ENCODE measurements at places on chromosomes 6 and 20.

GRCh38 chr20:50041246-50041873, 58.6 kb downstream of the SNAI1 start:
- ATAC-seq = no peak

GRCh38 chr6:52663120-52663935, 7.6 kb upstream of the TMEM14A start:
- ATAC-seq = peak; percentile 54

GRCh38 chr6:53879608-53880007, 84.8 kb downstream of the LRRC1 start:
- no peak for ATAC-seq

- no peak for ATAC-seq
These were observed 152.6 kb downstream of the TBC1D7 start for GRCh38 chr6:13175759-13176158.

- ATAC-seq = peak; percentile 33
These were observed 336.2 kb downstream of the FOXA2 start for GRCh38 chr20:22248051-22248667.

- no peak for ATAC-seq
These were observed 57.9 kb upstream of the SSTR4 start for GRCh38 chr20:22977047-22977785.

GRCh38 chr20:61663521-61664425, 401.9 kb downstream of the TAF4 start:
- ATAC-seq = no peak

GRCh38 chr20:21529863-21530262, 16.0 kb upstream of the NKX2-2 start:
- no peak for ATAC-seq

GRCh38 chr20:11032611-11033010, 358.8 kb upstream of the JAG1 start:
- ATAC-seq = no peak

DNA sequence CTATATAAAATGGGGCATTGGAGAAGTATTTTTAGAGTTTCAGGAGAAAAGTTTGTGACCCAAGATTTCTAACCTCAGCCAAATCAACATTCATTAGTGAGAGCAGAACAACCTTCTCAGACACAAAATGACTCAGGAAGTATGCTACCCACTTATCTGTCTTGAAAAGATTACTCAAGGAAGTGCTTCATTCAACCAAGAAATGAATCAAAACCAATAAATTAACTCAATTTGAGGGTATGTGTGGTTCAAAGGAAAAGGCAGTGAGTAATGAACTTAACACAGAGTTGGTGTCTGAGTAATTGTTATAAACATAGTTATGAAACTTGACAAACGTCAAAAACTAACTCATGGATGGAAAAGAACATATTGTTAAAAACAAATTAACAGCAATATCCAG, 227.6 kb downstream of the HAO1 start:
- ATAC-seq = no peak

- ATAC-seq = no peak
These were observed 660.4 kb downstream of the CD109 start for GRCh38 chr6:74356391-74356790.

DNA sequence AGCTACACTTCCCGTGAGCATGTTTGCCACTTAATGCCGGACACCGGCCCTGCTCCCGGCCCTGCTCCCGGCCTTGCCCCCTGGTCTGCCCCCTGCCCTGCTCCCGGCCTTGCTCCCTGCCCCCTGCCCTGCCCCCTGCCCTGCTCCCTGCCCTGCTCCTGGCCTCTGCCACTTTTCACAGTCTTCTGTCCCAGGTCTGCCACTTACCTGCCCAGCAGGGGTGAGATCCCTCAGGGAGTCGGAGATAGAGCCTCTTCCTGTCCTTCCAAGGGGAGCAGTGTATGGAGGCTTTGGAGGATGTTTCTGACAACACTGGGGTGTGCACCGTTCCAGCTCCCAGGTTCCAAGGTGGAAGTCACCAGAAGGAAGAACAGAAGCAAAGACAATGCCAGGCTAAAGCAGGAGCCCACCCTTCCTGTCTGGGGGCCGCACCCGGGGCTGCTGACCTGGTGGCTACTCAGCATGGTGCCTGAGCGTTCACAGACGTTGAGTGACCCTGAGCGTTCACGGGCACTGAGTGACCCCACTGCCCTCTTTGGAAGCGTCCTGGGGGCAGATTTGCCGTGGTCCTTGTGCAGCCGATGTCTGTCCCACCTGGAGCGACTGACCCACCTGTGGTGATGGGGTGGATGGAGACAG, 199.8 kb downstream of the DLL1 start:
- ATAC-seq = no peak

- ATAC-seq = peak; percentile 20
These were observed 181.0 kb downstream of the TRIM27 start for GRCh38 chr6:28742668-28743270.

GRCh38 chr6:89597988-89598387, 40.6 kb downstream of the LYRM2 start:
- ATAC-seq = peak; percentile 60

DNA sequence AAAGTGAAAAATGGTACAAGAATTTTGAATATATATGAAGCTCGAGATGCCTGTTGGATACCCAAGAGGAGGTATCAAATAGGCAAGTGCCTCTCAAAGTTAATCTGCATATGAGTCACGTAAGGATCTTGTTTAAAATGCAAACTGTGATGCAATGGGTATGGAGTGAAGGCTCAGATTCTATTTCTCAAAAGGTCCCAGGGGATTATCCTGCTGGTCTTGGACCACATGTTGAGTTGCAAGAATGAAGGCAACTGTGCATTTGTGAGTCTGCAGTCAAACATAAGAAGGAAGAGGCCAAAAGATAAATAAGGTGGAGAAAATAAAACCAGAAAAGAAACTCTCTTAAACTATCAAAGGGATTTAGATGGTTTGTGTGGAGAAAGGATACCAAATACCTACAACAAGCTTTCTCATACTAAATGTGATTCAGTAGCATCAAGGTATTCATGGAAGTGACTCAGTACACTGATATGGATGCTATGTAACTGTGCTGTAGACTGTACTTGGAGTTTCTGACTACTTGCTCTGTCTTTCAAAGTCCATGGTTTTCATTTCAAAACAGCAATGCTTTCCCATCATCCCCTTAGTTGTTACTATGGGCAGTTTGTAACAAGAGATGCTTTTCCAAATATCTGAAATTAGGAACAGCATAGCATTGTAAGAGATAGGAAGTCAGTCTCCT, 106.3 kb downstream of the GFRAL start:
- ATAC-seq = no peak

GRCh38 chr20:1163105-1163504, 21.7 kb downstream of the TMEM74B start:
- no peak for ATAC-seq

- no peak for ATAC-seq
These were observed 91.5 kb downstream of the EPHA7 start for GRCh38 chr6:93327857-93328256.

DNA sequence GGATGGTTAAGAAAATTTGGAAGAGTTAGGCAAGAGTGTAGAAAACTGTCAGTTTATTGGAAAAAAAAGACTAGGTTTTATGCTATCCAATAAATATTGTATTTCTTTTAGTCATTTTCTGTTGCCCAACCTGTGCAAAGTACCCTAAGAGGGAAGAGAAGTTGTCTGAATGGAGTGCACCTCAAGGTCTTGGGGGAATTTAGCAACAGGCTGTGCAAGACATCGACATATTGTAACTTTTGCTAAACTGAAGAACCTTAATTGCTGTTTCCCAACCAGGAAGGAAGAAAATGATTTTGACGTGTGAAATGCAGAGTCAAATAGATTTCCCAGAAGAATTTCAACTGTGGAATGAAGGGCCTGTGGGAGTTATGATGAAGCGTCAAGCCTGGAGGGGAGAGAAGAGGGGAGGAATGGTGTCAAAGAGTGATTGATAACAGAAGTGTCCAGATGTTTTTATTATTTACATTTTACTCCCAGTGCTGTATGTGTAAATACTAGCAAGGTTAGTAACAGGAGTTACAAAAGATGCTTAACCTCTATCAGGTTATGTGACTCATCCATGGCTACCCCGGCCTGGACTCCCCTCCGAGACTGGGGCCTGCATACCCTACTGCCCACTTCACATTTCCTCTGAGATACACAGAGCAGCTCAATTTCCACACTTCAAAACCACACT, 246.8 kb downstream of the MYLK4 start:
- ATAC-seq = no peak

GRCh38 chr6:70424291-70424690, 11.0 kb downstream of the FAM135A start:
- no peak for ATAC-seq

DNA sequence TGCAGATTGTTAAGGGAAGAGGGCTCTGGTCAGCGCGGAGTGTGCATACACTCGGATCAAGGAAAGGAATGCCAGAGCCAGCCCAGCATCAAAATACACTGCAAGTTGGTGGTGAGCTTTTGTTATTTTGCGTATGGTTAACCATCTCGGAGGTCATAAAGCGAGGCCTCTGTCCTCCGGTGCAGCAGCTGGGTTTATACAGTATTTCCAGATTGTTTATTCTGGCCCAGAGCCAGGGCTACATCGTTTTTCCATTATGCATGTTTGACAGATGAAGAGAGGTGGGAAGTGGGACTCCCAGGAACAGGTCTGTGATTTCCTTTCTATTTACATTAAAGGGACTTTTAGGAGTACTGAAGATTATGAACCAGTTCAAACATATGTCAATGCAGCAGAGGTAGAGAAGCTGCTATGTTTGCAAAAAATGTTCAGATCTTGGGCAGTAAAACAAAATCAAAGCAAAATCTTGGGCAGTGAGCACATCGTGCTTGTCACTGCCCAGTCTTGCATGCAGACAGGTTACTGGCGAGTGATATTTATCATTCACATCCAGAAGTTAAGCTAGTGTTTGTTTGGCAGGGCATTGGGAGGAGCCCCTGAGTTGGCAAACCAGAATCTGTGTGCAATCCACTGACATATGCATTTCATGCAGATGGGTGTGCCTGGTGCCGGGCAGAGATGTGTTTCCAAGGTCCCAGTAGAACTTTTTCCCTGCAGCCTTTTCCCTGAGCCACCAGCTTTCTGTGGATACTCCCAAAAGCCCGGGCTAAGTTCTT, 256.3 kb upstream of the TAB2 start:
- peak; percentile 65 for ATAC-seq

DNA sequence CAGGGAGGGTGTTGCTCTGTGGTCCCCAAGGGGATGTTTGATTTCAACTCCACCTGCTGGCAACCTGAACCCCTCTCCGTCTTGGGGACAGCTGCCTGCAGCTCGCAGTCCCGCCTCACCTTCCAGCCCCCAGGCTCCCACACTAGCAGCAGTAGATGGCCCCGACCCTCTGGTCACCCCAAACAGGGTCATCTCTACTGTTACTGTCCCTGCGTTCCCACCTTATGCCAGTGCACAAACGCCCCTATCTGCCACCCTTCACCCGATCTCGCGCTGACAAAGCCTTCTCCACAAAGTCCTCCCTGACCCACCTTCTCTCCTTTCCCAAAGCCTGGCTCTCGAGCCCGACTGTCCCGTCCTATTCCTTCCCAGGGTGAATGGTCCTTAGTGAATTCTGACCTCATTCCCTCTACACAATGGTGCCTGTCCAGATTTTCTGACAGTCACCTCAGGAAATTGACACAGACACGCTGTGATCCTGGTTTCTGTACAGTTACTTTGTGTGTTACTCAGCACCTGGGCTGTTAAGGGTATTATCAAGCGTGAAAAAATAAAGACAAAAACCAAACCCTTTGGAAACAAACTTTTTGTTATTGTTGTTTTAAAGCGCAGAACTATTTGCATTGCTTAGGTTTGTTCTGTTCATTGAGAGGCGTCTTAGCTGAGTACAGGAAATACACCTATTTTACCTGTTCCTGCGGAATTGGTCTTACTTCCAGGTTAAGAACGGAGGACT, 728 bp downstream of the FUT9 start:
- peak; percentile 19 for ATAC-seq

DNA sequence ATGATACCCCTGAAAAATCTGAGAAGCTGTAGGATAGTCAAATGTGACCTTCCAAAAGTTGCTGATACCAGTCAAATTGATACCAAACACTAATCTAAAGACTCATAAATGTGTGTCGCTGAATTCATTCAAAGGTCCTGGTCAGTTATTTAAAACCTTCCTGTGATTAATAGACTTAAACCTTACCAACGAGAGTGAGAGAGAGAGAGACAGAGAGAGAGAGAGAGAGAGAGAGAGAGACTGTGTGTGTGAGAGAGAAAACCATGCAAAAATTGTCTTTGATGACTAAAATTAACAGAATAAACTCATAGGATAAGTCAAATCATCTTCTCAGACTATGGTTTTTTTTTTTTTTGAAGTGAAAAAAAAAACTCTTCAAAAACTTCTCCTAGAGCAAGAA, 370.9 kb upstream of the HS3ST5 start:
- ATAC-seq = no peak

GRCh38 chr20:44660581-44660980, 9.1 kb upstream of the ADA start:
- ATAC-seq = no peak

DNA sequence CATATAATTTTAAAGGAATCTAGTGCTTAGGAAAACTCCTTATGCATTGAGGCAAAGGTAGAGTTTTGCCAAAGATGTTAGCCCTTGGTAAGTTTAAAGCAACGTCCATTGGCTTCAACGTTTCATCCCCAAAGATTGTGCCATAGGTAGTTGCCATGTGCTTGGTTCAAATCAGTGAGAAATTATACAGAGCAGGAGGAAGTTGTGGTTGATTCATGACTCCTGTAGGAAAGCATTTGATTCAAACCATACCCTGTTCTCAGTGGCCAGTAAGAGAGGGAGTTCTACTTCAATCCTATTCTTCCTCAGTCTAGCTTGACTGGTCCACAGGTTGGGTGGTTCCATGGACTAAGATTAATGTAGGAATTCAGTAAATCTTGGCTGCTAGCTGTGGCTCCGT, 535.6 kb downstream of the QKI start:
- ATAC-seq = no peak

DNA sequence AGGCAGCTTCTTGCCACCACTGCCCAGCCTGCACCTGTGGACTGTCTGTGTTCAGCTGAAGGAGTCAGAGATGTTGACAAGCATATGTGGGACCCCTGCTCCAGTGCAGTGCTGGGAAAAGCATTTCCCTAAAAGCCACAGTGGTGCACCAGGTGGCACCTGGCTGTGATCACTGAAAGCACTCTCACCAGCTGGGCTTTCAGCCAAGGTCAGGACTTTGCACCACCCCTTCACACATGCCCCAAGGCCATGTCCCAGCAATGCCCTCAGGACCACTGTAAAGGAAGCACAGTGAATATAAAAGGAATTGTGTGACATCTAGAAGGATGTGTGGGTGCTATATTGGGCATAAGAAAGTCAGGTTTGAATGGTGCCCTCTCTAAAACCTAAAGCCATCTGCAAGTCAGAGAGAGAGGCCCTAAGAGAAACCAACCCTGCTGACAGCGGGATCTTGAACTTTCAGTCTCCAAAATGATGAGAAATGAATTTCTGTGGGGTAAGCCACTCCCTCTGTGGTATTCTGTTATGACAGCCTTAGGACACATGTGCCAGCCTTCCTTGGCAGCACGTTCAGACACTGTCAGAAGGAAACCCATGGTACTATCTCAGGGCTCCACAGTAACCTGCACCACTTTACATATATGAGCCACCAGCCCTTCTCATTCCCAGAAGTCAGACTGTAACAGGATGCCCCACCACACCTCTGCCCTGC, 30.7 kb downstream of the CBLN4 start:
- no peak for ATAC-seq

GRCh38 chr6:75503291-75503690, 9.7 kb upstream of the FILIP1 start:
- peak; percentile 36 for ATAC-seq

GRCh38 chr6:45185403-45186251, 142.5 kb upstream of the RUNX2 start:
- no peak for ATAC-seq

- no peak for ATAC-seq
These were observed 42.9 kb upstream of the UST start for GRCh38 chr6:148703900-148704299.
